Stimulated activated CD8-positive, alpha-beta memory T cell treated with anti-CD3 and anti-CD28 coated beads, Interleukin-4, amount 100 ng/mL, for 4 hours (primary cell): ENCODE measurements at places on chromosomes 7 and 10.

DNA sequence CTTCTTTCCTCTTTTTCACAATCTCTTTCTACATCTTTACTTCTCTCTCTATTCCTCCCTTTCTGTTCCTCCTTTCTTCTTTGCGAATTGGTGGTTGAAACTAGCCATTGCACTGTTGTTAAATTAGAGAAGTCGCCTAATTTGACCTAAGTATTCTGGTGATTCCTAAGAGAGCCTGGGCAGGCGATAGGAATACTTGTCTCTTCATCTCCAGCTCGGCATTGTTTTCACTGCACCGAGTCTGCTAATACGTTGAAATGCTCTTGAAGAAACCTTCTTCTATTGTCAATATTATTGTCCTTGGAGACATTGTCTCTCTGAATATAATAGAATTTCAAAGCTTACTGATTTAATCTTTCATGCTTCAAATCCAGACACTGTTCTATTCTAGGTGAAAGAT is 31.7 kb downstream of the KCND2 start:
- no peak for DNase-seq

- DNase-seq = no peak
Measured at GRCh38 chr7:129612112-129613015, 844 bp downstream of the NRF1 start.

- no peak for DNase-seq
Measured at GRCh38 chr10:52119507-52119906, 194.6 kb upstream of the DKK1 start.

DNA sequence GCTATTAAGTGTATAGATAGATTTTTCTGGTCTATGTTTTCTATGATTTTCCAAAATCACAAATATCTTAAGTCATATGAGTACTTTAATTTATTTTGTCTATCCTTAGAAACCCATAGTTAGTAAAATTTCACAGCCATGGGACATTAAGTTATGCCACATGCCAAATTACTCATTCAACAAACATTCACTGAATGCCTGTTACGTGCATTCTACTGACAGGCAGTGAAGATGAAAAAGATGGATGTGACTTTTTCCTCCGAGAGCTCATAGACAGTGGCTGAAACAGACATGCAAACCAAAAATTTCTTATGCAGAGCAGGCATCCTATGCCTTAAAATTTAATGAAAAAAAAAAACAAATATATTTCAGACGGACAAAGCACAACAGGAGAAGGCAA is 84.9 kb downstream of the CHRM2 start:
- no peak for DNase-seq

DNA sequence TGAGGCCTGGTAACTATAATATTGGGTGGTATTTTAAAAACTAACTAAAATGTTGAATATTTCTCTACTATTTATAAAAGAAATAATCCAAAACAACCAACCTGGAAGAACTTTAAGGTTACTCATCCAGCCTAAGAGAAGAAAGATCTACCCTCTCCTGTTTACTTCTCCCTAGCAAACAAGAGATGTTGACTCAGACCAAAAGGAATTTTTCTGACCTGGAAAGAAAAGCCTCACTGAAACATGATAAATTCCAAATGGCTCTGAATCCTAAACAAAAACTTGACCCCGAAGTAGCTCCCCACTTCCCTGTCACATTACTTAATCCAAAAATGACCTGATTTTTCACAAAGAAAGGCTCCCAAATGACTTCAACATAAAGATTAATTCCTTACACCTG is 101.2 kb downstream of the PARD3 start:
- no peak for DNase-seq

DNA sequence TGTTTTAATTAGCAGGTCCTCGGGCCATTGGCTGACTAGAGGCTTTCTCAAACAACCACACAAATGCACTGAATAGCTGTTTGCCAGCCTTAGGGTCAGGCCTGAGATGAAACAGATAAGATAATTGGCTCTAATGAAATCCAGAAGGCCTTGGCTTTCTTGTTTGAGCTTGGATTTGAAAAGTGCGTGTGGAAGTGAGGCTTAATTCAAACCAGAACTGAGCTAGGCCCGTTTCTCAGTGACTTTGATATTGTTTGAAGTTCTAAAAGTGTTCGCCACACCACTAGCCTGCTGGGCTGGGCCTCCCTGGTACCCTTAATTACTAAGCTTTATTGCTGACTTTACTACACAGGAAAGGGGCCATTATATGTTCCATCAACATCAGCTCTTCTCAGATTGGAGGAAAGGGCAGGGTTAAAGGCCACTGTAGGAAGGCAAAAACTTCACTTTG is 270.6 kb downstream of the TWIST1 start:
- DNase-seq = no peak

- no peak for DNase-seq
Measured at GRCh38 chr7:8197994-8198698, 63.8 kb downstream of the ICA1 start.

GRCh38 chr7:107938456-107939250 is 47.7 kb downstream of the DLD start:
- DNase-seq = no peak

DNA sequence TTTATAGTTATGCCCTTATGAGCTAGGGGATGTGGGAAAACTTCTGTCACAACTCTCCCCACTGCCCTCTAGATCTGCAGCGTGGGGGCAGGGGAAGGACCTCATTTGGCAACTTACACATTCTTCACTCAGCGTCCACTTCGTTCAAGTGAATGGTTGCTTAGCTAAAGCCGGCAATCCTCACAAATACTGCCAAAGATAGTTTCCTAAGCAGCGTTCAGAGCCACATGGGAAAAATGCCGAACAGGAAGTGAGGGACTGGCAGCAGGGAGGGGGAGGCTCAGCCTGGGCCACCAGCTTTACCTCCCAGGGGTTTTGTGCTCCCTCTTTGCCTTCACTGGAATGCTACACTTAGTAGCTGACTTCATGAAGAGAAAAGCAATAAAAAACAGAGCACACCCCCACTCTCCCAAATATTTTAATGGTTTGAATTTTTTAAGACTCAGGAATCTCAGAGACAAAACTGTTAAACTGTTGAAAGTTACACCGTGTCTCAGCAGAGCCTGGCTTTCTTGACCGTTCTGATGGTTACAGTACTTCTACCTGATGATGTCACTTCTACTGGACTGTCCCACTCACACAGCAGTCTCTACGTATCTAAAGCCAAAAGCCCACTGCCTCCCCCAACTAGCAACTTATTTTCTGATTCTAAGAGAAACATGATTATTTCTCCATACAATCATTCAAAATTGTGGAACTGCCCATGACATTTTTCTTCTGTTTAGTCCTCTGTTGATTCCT is 10.4 kb downstream of the GRM3 start:
- no peak for DNase-seq

DNA sequence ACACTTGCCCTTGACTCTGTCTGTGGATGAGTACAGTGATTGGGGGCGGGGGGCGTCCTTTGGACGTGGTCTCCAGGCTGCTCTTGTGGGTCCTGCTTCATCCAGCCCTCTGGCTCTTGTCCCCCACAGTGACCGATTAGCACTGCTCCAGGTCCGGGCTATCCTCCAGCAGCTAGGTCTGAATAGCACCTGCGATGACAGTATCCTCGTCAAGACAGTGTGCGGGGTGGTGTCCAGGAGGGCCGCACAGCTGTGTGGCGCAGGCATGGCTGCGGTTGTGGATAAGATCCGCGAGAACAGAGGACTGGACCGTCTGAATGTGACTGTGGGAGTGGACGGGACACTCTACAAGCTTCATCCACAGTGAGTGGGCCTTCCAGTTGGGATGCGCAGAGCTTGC is 18.3 kb downstream of the TACR2 start:
- no peak for DNase-seq

DNA sequence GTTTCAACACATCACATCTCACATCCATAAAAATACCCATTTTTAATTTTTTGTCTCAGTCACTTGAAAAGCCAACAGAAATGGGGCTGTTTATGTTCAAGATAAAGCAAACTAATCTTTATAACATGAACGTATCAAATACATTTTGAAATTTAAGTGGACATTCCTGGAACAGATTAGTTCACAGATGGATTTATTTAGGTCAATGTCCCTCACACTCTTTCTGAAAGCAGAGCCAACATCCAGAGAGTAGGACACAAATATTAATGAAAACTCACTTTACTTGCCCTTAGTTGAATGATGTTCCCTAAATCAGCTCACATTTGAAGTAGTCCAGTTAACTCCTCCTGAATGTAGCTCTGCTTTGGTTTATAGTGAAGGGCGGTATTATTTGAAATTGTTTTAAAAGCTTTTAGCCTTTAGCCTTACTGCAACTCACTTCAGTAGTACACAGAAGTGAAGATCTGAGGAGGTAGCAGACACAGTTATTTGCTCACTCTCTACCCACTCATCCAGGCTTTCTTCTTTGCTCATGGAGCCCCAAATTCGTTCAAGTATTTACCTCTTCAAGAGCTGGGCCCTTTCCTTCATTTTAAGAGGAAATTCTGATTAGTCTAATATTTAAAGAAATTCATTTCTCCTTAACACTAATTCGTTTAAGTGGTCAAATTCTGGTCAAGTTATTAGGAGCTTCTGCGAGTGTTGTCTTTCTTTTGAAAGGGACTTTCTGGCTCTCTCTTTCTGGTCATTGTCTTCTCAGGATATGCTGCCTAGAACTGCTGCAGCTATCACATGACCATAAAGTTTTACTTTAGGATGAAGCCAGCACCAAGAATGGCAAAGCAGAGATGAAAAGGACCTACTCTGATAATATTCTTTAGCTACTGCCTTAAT is 180.6 kb upstream of the AGR3 start:
- DNase-seq = no peak
